GM23248 (cell line): ENCODE measurements at places on chromosomes 5 and 9.

GRCh38 chr5:112077180-112077579 lies 320.2 kb upstream of the NREP start:
- peak; percentile 18 for DNase-seq

- no peak for DNase-seq
Observed at GRCh38 chr5:159002171-159002570, 97.5 kb downstream of the EBF1 start.

DNA sequence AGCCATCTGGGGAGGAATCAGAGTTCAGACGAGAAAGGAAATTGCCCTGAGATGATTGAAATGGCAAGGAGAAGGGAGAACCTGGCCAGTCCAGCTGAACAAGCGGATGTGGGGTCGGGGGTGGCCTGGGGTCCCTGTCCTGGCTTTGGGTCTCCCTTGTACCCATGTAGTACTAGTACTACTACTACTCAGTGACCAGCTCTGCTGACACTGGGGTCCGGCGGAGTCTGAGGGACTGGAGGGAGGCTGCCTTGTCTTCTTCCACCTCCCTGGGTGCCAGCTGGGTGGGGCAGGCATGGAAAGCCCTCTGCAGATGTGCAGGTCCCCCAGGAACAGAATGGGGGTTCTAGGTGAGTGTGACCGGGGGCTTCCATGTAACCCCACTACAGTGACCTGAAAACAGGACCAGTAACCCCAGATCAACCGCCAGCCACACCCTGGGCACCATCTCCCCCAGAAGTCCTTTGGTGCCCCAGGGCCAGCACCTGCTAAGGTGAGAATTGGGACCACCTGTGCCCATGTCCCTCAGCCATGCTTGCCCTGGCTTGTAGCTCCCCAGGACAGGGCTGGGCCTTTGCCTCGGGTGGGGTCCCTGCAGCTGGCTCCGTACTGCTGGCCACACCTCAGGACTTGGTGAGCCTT lies 89.1 kb upstream of the COL5A1 start:
- no peak for DNase-seq

DNA sequence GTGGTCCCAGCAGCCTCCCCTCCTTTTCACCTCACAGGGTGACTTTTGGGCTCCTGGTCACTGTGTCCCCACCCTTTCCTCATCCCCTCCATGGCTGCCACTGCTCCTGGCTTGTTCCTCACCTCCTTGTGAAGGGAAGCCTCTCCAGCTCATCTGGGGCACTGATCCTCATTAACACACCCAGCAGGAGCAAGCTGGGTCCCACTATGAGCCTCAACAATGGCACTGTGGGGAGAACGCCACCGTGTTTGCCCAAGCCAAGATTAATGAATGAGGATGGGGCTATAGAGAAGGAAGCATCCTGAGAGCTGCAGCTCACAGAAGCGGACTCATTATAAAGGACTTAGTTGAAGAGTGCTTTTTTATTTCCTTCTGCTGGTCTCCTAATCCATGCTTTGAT lies 118.4 kb downstream of the MARCHF11 start:
- no peak for DNase-seq

DNA sequence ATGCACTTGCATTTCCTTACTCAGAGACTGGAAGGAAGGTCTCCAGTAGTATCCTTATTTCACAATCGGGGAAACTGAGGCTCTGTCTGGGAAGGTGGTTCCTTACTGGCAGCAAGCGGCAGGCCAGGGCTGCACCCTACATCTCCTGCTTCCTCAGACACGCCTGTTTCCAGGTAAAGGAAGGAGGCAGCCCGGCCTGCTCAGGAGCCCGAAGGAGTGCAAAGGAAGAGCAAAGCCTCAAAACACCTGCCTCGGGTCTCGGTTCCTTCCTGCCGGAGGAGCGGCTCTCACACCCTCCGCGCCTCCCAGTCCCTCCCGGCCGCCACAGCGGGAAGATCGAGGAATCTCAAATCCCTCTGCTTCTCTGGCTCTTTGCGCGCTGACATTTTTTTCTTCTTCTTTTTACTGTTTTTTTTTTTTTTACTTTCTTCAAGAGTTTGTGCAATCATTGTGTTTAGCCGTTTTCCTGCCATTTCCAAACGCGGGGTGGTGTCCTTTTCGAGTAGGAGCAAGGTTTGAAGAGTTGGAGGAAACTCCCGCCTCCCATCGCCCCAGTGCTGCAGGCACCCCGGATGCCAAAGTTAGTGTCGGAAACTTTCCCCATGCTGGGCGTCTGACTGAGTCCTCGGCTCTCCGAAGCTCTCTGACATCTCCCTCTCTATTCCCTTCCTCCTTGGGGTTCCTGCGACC lies 1.0 kb downstream of the GGTA1 start:
- DNase-seq: peak; percentile 76

DNA sequence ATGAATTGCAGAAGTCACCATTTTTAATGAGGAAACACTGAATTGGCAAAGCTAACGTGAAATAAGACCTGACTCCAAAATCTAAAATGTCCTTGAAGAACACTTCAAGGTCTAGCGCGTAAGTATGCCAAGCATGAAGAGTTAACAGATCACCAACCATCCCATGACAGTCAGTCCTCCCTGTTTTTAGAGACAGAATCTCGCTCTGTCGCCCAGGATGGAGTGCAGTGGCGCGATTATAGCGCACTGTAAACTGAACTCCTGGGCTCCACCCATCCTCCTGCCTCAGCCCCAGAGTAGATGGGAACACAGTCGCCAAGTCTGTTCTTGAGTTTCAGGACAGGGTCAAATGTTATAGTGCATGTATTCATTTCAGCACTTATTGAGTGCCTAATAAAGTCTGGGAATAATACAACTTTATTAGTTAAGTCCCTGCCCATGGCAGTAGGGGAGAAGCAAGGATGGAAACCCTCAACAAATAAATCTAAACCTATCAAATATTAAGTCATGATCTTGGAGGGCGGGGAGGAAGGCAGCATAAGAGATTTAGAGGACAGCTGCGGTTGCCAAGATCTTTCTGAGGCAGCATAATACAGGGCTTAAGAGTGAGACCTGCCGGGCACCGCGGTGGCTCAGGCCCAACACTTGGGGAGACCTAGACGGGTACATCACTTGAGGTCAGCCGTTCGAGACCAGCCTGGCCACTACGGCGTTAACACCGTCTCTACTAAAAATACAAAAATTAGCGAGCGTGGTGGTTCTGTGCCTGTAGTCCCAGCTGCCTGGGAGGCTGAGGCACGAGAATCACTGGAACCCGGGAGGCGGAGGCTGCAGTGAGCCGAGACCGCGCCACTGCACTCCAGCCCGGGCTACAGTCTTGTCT lies 1.1 kb downstream of the ATPSCKMT start:
- no peak for DNase-seq

DNA sequence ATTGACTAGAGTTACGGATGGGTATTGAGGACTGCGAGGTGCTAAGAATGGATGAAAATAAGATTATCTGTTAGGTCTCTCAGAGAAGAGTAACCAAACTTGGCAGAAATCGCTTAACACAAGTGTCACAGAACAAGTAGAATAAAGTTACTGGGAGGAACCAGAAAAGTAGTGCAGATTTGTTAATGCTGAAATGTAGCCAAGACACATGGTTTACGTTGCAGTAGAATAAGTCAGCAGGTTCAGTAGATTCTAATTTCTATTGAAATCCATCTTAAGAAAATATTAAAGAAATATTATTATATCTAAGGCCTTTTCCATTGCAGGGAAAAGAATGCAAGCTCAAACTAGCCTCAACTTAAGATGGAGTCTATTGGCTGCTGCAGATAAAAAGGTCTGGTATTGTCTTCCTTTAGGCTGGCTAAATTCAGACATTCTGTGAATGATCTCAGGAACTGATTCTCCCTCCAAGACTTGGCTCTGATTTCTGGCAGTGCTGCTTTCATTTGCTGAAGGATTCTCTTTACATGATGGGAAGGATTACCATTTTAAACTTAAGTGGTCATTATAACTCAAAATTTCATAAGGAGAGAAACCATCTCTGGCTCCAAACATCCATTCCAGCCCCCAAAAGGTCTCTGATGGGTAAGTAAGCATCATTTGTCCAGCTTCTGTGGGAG lies 314.9 kb downstream of the MARCHF11 start:
- DNase-seq: no peak

DNA sequence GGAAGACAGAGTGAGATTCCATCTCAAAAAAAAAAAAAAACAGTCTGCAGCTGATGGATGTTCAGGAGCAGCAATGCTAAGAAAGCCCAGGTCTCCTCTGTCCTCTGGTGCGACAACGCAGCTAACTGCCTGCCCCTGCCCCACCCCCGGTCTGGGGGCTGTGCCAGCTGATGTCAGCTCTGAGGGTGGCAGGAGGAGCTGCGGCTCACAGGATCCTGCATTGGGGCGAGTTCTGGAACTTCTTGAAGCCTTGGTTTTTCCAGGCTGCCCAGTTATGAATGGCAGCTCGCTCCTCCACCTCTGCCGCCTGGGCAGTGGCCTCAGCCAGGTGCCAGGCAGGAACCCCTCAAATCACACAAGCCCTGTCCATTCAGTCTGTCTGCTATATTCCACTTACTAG lies 113.5 kb downstream of the ROR2 start:
- peak; percentile 48 for DNase-seq

DNA sequence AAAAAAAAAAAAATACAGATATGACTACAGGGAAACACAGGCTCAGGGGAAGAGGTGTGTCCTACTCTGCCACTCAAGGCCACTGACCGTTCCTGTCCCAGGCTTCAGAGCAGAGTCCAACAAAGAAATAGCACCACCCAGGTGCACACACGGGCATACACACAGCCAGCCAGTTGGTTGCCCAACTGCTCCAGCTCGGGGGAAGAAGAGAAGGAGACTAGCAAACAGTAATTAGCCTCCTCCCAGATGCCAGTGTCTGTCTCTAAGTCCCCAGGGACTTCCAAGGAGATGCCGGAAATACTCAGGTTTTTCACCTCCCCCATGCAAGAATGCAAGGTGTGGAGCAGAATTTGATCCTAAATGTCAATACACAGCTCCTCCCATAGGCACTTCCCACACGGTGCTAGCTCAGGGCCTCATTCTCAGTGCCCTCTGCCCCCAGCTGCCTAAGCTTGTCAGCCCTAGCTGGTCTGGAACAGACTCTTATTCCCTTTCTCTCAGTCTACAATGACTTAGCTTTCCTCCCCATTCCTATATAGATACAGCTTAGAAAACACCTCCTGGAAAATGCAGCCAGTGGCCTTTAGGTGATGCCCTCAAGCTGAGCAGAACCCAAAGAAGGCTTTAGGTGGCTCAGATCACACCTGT lies 1.7 kb downstream of the MYORG start:
- no peak for DNase-seq
